IMR-90 (cell line): ENCODE measurements at places on chromosomes 2 and 18. TPM values are rescaled to one million over a fixed set of nuclear protein-coding genes. Genes with fewer than 3 reads are reported as not detected.

DNA sequence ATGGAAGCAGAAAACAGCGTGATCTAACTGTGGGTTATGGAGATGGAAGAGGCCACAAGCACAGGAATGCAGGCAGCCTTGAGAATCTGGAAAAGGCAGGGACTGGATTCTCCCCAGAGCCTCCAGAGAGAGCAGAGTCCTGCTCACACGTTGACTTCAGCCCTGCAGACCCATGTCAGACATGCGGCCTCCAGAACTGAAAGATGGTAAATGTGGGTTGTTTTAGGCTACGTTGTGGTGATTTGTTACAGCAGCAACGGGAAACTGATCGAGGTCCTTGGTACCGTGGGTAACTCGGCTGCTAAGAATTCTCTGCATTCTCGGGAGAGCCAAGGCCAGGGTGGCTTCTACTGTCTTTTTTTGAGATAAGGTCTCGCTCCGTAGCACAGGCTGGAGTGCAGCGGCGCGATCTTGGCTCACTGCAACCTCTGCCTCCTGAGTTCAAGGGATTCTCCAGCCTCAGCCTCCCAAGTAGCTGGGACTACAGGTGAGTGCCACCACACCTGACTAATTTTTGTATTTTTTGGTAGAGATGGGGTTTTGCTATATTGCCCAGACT lies 97.1 kb downstream of the ACKR3 start:
- DNase-seq = no peak

- peak; percentile 49 for DNase-seq
Measured at GRCh38 chr2:223560749-223561435, 41.3 kb downstream of the SCG2 start.

- DNase-seq = no peak
Measured at GRCh38 chr2:238101891-238102841, 2.0 kb downstream of the ESPNL start.

DNA sequence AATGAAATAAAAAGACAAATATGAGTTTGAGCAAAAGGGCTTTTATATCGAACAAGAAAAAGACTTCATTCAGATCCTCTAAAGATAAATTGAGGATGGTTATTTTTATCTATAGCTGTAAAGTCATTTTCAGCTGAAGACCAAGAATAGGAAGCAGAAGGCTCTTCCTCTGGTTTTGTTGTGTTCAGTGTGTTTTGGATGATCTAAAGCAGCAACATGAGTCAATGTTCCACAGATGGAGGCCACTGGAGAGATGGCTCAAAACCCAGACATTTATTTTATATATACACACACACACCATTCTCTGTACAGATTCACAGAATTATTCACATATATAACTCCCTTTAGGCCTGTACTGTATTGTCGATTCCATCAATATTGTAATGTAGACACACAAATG lies 424.3 kb downstream of the MBD2 start:
- no peak for DNase-seq

DNA sequence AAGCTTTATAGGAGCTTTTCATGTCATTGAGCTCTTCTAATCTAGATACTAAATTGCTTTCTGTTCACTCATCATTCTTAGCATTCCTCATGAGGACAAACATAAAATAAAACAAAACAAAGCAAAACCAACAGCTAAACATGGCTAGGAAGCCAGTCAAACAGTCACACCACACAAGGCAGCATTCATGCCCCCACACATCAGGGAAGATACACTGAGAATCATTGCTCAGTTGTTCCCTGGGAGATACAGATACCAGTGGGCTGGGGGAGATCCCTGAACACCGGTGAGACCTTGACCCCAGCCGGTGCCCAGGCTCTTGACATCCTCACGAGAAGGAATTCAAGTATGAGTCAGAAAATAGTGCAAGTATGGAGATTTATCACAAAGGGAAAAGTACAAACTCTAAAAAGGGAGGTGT lies 177.9 kb upstream of the ARL4C start:
- DNase-seq = peak; percentile 81

DNA sequence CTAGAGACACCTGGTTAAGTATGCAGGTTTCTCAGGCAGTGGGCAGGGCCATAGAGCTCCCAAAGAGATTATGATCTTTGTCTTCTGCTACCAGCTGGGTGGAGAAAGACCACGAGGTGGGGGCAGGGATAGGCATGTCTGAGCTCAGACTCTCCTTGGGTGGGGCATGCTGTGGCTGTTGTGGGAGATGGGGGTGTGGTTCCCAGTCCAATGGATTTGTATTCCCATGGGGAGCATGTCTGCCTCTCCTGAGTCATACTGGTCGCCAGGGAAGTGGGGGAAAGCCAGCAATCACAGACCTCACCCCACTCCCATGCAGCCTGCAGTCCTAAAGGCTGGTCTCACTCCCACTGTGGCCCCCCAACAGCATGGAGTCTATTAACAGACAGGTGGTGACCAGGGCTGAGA lies 31.4 kb upstream of the RHOB start:
- no peak for DNase-seq

DNA sequence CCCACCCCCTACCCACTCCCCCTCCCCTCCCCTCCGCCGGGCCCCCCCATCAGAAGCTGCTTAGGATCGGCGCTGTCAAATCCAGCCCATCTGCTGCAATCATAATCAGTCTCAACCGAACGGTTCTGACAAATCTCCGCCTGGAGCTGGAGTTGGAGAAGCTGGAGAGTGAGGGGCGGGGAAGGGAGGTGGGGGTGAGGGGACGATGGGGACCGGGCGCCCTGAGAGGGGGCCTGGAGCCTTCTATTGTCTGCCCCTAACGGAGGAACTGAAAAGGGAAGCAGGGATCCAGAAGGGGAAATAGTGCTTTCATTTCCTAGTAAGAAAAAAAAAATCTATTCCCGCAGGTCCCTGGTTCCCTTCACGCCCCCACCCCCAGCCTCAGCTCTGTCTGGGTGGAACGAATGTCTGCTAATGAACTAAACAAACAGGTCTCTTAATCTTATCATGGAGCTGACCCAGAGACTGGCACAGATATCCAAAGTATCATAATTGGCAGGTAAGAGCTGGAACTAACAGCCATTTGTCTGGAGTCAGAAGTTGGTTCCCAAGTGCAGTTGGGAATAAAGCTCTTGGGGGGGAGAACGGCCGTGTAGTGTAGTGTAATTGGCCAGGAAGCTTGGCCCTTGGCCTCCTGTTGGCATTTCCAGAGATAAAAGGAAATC lies 301.2 kb downstream of the NCKAP5 start:
- DNase-seq = no peak

- DNase-seq = no peak
Measured at GRCh38 chr2:165582409-165582808, 112.9 kb downstream of the CSRNP3 start.

GRCh38 chr2:88091943-88092342 lies 24.3 kb downstream of the SMYD1 start:
- DNase-seq = no peak

DNA sequence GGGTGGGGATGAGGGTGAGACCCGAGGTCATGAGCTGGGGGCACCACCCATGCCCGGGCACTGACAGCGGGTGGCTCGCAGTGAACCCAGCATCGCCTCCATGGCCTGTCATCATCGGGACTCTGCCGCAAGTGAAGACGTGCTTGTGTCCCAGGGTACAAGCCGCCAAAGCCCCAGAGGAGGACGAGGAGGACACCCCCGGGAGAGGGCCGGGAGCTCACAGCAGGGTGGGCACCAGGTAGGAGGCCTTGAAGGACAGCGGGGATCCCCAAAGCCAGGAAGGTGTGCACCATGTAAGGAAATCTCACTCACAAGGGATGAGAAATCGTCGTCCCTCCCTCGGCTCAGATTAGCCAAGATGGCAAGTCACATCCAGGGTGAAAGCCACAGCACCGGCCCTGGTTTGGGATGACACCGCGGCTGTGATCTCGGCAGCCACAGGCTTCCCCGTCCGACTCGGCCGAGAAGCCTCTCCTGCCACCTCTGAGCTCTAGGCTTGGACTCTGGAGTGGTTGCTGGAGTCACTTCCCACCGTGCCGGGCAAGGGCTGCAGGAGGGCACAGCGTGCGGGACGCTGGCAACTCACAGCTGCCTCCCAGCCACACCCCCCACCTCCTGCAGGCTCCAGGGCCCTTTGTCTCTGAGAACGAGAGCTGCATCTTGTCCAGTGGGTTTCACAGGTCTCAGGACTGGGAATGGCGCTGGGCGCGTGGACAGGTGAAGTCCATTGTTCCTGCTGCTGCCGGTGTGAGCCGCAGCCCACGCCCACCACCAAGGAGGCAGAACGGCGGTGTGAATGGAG lies 81.6 kb upstream of the CTDP1 start:
- DNase-seq = no peak

- no peak for DNase-seq
Measured at GRCh38 chr18:23902396-23902795, 112.2 kb upstream of the TTC39C start.

DNA sequence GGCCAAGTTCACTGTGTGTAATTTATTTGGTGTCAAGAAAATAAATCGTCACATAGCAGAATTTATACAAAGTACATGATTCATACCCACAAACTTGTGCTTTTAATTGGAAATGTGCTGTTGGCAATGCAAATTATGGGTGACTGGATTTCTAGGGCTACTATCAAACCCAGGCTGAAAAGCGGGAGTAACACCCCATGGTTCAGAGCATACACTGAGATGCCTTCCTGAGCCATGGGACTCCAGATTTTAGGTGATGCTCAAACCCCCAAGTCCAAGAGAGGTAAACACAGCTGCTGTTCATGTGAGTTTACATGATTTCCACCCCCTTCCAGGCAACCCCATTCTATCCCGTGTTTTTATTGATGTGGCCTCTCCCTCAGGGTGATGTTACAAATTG lies 565.9 kb upstream of the ID2 start:
- peak; percentile 19 for DNase-seq

The SIX3 gene
- total RNA-seq = not detected in 2 replicates

The MYL1 gene
- not detected in 2 replicates for total RNA-seq

The GULP1 gene
- total RNA-seq = 40.1 and 54.4 TPM in 2 replicates
